ENCODE measurements at places on chromosomes 6 and 20.

- DNase-seq: no peak
Observed at GRCh38 chr20:242905-243304, 14.6 kb upstream of the DEFB132 start.

GRCh38 chr6:80280262-80281010, 174.0 kb downstream of the BCKDHB start:
- DNase-seq: peak; percentile 42

- peak; percentile 95 for DNase-seq
Observed at GRCh38 chr6:1190366-1190765, 121.5 kb upstream of the FOXQ1 start.

DNA sequence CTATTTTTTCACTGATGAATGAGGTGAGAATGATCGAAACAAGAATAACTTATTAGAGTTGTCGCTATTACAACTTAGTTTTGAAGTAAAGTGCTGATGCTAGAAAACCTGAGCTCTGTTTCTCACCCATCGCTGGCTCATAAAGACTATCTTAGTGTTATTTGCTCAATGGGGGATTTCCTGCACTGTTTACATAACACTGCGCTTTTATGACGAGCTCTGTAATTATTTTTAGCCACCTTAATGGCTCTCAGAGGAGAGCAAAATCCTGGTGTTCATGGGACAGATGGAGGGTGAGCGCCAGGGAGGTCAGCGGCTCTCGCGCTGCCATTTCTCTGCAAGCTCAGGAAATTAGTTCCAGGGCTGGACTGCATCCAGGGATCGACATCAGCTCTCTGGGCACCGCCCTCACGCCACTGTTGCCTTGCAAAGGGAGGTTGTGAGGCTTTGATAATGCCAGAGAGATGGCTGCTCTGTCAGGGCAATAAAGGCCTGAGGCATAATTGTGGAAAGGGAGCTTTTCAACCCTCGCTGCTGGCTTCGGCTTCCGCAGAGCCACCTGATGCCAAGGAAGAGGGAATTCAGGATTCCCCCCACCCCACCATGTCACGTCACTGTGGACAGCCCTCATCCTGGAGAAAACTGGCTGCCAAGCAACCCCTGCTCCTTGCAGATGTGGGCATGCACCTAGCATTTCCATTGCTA, 72.0 kb downstream of the DACT2 start:
- DNase-seq: no peak

GRCh38 chr6:169568314-169569087, 133.3 kb downstream of the WDR27 start:
- no peak for DNase-seq

DNA sequence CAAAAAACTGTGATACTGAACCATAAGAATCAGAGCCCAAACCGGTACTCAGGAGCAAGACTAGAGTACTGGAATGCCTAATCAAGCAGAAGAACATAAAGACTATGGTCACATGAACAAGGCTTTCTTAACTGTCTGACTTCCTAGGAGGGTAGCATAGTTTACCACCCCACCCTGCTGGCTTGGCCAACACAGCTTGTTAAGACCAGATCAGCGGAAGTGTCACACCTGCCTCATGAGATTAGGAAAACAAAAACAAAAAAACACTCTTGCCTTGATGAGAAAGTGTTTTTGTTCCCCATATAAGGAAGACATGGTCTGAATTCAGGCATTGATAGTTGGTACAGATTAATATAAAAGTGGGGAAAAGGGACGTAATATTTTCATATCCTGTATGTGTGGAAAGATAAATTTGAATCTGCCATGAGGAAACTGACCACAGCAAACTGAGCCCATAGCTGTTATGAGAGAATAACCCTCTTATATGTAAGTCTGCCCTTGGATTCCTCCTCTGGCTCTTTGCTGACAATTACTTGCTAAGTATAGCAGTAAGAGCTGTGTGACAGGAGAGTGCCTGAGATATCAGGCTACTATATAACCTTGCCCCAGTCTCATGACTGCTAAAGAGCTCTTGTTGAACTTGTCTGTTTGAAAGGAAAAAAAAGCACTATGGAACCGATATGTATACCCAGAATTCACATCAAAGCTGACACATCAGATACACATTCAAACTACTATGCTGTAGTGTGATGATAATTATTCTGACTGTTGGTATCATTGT, 197.1 kb downstream of the EPHA7 start:
- DNase-seq: no peak
